ENCODE measurements at places on chromosomes 4 and X.

DNA sequence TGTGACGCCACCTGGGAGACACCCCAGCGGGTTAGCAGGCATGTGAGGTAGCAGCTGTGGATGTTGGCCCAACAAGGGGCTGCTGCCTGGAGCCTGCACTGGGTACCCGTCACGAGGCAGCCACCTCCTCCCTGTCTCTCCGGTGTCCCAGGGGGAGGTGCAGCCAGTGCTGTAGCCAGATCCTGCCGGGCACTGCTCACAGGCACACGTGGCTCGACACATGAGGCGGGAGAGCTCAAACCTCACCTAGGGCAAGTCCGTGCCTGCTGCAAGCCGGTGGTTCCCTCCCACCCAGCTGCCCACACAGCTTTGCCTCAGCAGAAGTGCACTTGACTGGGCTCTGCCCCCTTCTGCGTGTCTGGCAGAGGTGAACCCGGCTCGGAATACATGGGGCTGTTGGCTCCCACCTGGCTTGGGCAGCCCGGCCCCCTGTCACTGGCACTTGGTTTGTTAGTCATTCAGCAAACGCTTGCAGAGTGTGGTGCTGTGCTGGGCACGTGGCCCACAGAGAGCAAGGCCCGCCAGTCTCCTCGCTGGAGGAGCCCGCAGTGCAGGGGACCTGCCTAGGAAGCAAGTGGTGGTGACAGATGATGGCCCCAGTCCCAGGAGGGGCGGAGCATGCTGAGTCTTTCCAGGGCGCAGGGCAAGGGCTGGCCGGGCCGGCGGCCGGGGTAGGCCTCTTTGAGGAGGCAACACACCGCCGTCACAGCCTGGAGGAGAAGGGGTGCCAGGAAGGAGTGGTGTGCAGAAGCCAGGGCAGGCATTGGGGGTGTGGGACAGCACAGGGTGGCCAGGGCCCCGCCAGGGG, 10.1 kb upstream of the SH3TC1 start:
- DNase-seq = no peak

- no peak for DNase-seq
Measured at GRCh38 chrX:77114501-77114900, 332.7 kb upstream of the FGF16 start.

DNA sequence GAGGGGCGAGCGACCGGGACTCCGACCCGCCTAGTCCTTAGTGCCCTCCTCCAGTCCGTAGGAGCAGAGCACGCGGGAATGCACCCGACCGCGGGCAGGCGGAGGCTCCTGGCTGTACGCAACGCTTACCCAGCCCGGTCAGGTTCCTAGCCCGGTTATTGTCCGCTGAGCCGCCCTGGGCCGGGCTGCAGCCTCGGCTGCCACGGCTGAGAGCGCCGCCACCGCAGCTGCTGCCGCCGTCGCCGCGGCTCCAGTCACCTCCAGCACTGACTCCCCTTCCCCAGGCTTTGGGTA, at the start of gene AMER1:
Gene AMER1, minus strand, starts transcription at position 268 of the 294 bp plus-strand sequence. CDS start 12,422 bp downstream, outside the sequence.
- DNase-seq = no peak

DNA sequence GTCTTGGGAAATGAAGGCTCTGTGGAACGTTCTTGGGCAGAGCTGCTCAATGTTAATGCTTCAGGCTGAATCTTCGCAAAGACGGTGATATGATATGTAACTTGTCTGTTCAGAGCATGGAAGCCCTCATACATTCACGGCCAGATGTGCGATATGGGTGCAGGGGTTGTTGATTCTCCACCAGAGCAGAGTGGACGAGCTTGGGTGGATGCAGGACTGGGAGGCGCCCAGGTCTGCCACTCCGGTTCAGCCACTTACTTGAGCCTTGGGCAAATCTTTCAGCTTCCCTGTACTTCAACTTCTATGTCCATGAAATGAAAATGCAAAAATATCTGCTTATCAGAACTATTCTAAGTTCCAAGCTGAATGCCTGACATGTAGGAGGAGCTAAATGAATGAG, 47.4 kb upstream of the MND1 start:
- DNase-seq = no peak

- DNase-seq = no peak
Measured at GRCh38 chr4:53380221-53380620, 2.8 kb downstream of the FIP1L1 start.

- DNase-seq = peak; percentile 38
Measured at GRCh38 chrX:107718156-107718621, 57.4 kb downstream of the TSC22D3 start.

DNA sequence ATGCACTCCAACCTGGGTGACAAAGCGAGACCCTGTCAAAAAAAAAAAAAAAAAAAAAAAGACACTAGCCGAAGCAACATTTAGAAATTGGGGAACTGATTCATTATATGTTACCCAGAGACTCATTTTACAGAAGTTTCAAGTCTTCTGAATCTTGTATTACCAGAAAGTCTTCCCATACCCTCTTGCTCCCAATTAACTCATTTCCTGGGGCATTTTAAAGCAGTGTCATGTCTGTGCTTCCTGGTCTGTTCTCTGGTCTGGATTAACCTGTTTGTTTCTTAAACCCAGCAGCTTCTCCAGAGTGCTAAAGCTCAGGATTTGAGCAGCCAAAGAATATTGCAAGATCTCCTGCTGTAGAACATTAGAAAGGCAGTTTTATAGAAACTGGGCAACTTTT, 43.7 kb downstream of the FRMPD3 start:
- DNase-seq = no peak

GRCh38 chr4:82721819-82722423, 76.7 kb downstream of the SCD5 start:
- DNase-seq = no peak

- DNase-seq = no peak
Measured at GRCh38 chr4:68175562-68176155, 46.0 kb upstream of the TMPRSS11F start.

GRCh38 chr4:7236847-7237246, 44.5 kb downstream of the SORCS2 start:
- DNase-seq = no peak

GRCh38 chr4:138135610-138136009, 106.5 kb downstream of the SLC7A11 start:
- no peak for DNase-seq

DNA sequence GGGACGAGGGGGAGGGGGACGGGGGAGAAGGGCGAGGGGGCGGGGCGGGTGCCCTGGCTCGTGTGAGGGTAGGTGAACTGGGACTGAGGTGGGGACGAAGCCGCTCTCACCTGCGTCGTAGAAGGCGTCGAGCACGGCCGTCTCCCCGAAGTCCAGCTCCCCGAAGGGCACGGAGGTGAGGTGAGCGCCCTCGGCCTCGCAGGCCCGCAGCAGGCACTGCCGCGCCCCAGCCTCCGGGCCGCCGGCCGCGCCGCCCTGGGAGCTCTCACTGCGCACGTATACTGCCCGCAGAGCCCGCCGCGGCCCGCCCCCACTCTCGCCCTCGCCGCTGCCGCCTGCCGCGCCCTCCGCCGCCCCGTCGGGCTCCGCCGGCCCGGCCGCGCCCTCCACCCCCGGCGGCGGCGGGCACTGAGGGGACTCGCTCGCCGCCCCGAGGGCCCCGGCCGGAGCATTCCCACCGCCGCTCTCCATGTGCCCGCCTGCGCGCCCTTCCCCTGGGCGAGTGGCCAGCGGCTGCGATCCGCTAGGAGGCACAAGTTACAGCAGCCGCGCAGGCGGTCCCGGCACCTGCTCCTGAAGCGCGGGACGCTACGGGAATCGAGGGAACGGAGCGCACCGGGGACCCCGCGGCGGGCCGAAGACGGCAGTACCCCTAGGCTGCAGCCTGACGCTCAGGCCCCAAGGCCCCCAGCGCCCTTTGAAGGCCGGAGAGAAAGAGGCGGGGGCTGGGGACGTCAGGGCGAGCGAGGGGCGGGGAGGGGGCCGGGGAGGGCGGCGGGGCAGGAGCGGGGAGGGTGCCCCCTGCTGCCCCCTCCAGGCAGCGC, at the start of gene MAP3K15:
Gene MAP3K15, minus strand, starts transcription at position 718 of the 824 bp plus-strand sequence. Its CDS starts 247 bp downstream, at position 471.
- DNase-seq = no peak

- no peak for DNase-seq
Measured at GRCh38 chr4:98289375-98289774, 28.2 kb downstream of the RAP1GDS1 start.

- DNase-seq = no peak
Measured at GRCh38 chrX:12582649-12583048, 208.6 kb upstream of the PRPS2 start.

DNA sequence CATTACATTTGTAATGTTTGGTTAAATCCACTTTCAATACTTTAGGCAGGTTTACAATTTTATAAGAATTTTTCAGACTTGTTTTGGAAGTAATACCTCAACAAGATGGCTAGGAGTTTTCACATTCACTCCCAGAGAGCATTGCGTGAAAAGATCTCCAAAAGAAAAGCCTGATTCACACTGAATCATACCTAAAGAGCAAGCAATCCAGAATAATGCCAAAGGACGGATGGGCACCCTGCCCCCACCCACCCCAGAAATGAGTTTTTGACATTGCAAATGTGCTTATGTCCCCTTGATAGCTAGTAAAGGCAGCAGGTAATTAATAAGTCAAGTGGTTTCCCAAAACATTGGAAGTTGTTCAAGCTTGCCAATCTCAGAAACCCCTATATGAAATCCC, 557.7 kb upstream of the TENM3 start:
- no peak for DNase-seq

DNA sequence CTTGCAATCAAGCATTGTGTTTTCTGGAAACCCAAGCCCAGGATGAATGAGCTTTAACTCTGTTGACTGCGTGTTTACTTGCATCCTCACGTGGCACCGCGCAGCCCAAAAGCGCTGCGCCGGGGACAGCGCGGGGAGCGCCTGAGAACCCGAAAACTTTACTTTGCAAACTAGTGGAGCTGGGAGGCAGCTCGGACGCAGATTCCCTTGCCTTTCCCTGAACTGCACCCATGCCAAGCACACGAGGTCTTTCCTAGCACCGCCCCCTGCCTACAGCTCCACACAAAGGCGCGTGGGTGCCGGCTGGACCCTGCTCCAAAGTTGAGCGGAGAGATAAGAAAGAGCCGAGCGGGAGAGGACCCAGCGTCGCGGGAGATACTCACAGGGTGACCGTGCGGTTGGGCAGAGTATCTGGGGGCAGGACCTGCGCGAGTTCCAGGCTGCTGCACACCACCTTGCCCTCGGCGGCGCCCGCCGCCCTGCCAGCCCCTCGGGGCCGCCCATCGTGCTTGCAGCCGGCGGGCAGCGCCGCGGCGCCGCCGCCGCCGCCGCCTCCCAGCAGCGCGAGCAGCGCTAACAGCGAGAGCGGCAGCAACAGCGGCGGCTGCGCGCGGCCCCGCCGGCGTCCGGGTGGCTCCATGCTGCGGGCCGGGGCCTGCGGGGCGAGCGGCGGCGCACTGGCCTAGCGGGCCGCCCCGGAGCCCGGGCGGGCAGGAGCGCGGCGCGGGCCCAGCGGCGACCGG, 550 bp downstream of the ADGRA3 start:
- no peak for DNase-seq

- DNase-seq = no peak
Measured at GRCh38 chr4:100823066-100823992, 305.5 kb upstream of the EMCN start.

- no peak for DNase-seq
Measured at GRCh38 chrX:14630733-14631132, 101.4 kb downstream of the GLRA2 start.

DNA sequence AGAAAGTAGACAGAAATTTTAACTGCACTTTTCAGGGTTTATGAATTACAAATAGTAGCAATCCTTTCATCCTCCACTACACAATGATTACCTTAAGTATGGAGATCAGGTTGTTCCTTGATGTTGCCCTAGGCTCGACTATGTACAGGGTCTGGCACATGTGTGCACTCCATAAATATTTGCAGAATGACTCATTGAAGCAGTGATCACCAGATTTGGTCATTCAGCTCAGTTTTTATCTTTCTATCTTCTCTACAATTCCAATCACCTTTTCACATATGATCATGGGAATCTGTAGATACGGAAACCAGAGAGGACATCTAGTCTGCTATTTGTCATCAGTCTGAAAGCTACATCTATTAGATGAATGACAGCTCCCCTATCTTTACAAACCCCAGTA, 171.7 kb upstream of the HCCS start:
- no peak for DNase-seq

GRCh38 chrX:12672367-12673106, 118.7 kb upstream of the PRPS2 start:
- DNase-seq = no peak

DNA sequence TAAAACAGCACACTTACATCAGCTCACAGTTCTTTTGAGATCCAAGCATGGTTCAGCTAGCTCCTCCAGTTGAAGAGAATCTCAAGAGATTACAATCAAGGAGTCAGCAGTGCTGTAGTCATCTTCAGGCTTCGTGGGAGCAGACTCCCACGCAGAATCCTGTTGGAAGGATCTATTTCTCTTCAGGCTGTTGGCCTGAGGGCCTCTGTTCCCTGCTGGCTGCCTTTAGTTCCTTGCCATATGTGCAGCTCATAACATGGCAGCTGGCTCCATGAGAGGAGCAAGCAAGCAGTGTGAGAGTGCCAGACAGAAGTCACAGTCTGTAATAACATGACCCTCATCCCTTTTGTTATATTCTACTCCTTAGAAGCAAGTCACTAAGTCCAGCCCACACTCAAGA, 168.6 kb downstream of the COX18 start:
- DNase-seq = no peak

All from stimulated activated CD8-positive, alpha-beta memory T cell treated with anti-CD3 and anti-CD28 coated beads, Interleukin-2, amount 100 ng/mL, for 1 hour (primary cell).